ENCODE measurements at places on chromosomes 4 and X. TPM values are rescaled to one million over a fixed set of nuclear protein-coding genes. Genes with fewer than 3 reads are reported as not detected.

GRCh38 chr4:165199286-165199685 lies 8.1 kb upstream of the KLHL2 start:
- DNase-seq: no peak

DNA sequence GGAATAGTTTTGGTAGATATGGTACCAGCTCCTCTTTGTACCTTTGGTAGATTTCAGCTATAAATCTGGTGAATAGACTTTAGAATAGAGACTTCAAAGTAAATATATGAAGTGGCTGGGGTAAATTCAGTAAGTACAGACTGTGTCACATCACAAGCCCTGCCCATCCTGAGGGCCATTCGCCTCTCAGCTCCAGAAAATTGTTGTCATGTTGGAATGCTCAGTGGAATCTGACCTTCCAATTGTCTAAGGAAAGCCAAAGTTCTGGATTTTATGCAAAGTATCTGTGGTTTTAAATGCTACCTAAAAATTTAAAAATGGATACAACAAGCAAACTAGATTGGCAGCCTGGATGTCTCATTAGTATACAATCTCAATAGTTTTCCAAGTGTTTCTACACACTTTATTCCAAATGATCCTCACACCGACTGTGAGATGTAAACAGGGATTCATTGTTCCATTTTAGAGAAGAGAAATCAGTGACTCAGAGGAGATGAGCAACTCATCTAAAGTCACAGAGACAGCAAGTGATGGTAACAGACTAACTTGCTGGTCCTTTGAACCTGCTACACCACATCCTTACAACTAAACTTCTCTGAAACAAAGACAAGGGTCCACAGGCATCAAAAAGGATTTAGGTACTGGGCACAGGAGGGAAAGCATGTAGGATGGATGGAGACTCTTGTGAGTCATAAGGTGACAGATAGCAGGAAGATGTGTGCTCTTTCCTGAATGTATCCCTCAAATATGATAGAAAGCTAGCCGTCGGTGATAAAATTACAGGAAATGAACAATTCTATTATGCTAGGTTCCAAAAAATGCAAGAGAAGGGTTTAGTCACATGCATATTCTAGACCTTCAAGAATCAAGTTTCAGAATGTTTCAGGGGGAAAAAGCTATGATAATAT lies 127.3 kb downstream of the ATP10D start:
- DNase-seq: no peak

DNA sequence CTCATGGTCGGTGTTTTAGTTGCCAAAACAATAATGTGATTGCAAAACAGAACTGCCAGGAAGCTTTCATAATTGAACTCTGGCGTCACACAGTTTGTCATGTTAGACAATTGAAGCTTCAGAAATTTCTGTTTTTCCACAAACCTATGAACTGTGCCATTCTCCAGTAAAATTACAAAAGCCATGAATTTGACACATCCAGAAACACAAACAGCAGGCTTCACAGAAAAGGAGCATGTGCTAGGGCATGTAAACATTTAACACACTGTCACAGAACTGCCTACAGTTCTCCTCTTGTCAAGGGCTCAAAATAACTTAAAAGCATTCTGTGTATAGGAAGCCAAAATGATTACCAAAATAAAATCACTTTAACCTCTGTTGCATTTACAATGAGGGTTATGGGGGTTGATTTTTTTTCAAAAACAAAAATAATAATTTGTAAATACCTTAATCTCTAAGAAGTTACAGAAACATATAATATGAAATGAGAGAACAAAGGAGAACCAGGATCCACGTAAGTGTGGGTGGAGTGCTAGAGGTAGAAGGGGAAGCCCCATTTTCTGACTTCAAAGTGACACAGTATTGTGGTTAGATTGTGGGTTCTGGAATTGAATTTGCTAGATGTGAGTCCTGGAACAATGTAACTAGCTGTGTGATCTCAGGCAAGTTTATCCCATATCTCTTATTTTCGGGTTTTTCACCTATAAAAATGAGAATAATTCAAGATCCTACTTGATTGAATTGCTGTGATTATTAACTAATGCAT lies 295.0 kb downstream of the CENPC start:
- DNase-seq: no peak

DNA sequence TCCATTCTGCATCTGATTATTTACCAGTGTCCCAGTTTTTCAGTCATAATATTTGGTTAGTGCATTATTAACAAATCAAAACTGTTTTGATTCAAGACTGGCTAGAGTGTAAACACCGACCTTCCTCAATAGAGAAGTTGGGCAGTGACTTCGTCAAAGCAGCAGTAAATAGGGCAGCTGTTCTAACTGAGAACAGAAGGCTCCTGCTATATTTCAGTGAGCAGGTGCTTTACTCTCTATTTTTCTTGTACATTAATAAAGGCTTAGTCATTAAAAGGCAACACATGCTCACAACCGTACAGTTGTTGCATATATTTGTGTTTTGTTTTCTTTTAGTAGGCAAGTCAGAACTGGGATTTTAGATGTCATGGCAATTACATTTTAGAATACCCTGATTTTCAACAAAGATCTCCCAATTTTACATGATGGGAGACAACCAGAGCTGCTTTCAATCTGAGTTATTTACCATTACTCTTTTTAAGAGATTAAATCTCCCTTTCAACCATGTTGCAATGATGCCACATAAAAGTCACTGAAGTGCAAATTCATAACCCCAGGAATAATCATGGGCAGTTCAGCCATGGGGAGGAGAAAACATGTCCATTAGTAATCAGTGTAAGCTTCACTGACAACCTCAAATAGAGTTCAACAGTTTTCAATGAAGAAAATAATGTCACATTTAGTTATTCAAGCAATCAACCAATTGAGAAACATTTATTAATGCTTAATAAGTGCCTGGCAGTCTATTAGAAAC lies 233.3 kb downstream of the NDST4 start:
- no peak for DNase-seq

- DNase-seq: no peak
Observed at GRCh38 chr4:56958111-56958517, 19.3 kb downstream of the NOA1 start.

GRCh38 chr4:183272384-183272783 lies 47.7 kb downstream of the CLDN22 start:
- DNase-seq: no peak

GRCh38 chrX:37315511-37316248 lies 33.5 kb upstream of the PRRG1 start:
- no peak for DNase-seq

- no peak for DNase-seq
Observed at GRCh38 chrX:2799369-2799768, 29.4 kb upstream of the GYG2 start.

- no peak for DNase-seq
Observed at GRCh38 chrX:43467608-43468234, 188.4 kb upstream of the MAOA start.

DNA sequence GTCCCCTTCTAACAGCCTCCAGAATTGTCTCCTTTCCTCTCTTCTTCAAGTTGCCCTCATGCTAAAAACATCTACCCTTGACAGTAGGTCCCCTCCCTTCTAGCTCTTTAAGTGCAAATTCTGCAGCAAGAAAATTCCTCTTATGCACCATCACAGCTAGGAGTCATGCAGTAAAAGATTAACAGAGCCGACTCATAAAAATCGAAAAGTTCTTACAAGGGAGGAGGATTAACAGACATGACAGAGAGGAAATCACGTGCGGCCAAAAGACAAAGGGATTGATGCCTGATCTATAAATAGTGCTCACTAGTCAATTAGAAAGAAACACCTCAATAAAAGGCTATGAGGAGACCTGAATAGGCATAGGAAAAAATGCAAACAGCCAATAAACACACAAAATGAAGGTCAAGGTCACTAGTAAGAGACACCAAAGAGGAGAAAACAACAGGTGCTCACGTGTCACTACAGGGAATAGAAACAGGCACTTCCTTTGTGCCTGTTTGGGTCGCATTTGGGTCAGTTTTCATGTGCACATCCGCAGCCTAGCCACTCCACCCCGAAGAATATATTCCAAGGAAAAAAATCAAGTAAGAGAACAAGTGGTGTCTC lies 3.4 kb downstream of the RNF212 start:
- DNase-seq: peak; percentile 34

- no peak for DNase-seq
Observed at GRCh38 chr4:113844369-113844768, 82.8 kb upstream of the CAMK2D start.

DNA sequence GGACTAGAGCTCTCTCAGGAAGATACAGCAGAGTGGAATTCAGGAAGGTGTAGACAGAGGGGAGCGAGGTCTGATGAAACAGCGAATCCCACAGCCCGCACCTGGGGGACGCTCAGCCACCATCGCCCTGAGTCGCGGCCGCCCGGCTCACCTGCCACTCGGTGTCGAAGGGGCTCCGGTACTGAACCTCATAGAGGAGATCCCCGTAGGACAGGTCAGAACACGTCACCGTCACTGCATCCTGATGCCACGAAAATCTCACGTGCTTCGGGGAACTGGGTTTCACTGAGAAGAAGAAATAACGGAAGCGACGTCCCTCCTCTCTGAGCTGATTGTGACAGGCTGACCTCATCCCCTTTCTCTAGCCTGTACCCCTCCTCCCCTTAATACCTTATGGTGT lies 10.2 kb downstream of the CRLF2 start:
- peak; percentile 44 for DNase-seq

DNA sequence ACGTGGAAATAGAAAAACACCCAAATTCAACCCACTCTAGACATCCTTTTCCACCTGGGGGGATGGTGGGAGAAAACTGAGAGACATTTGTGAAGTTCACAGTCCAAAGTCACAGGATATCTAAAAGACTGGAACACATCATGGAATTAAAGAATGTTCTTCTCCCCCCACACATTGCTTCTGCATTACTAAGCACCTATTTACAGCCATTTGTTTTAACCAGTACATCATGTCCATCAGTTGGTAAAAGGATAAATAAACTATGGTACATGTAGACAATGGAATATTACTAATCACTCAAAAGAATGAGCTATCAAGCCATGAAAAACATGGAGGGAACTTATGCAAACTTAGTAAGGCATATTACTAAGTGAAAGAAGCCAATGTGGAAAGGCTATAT lies 185.5 kb upstream of the ANXA10 start:
- no peak for DNase-seq

GRCh38 chrX:49278081-49278480 lies 8.5 kb downstream of the PPP1R3F start:
- no peak for DNase-seq

DNA sequence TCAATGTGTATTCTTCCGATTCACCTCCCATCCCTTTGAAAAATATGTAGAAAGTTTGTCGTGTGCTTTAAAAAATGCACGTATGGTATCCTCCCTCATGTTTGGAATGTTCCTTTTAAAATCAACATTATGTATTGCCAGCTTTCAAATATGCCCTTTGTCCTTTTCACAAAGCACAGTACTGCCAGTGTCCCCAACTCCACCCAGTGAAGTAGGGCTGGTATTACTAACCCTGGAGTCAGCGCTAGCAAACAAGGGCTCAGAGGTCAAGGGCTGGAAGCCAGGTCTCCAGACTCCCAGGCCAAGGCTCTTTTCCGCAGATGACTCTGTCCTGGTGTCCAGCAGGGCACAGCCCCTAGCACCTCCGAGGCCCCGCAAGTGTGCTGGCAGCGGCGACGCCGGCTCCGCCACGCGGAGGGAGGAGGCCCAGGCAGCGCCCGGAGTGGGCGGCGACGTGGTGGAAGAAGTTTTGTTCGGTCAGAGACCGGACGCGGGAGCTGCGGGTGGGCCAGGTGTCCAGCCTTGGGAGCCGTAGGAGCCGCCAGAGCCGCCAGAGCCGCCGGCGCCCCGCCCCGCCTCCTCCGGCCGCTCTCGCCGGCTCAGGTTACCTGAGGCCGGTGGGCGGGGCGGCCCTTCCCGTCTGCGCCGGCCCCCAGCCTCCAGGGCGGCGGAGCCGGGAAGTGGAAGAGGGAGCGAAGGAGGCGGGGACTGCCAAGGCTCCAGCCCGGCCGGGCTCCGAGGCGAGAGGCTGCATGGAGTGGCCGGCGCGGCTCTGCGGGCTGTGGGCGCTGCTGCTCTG lies at the start of gene IL13RA1:
Gene IL13RA1 (plus strand): TSS at position 720 of the 799 bp plus-strand sequence. CDS start 33 bp downstream, at position 753.
- peak; percentile 72 for DNase-seq

- no peak for DNase-seq
Observed at GRCh38 chrX:19595043-19595677, 79.9 kb upstream of the MAP3K15 start.

- no peak for DNase-seq
Observed at GRCh38 chr4:163172647-163173046, 6.0 kb upstream of the NAF1 start.

DNA sequence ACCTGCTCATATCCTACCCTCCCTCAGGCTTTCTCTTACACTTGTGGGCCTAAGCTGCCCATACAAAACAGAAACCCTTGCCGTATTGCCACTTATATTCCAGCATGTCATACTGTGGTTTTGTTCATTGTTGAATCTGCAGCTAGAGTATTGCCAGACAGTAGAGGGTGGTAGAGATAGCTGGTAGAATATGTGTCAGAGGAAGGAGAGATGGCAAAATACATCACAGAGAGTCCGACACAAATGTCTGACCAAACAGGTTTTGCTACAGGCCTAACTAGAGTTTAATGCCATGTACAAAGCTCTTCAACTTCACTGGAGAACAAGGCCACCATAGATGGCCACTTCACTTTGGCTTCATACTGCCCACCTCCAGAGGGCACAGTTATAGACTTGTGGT lies 160.1 kb downstream of the EFHC2 start:
- DNase-seq: no peak

- no peak for DNase-seq
Observed at GRCh38 chr4:62387808-62388207, 1187.7 kb downstream of the ADGRL3 start.

DNA sequence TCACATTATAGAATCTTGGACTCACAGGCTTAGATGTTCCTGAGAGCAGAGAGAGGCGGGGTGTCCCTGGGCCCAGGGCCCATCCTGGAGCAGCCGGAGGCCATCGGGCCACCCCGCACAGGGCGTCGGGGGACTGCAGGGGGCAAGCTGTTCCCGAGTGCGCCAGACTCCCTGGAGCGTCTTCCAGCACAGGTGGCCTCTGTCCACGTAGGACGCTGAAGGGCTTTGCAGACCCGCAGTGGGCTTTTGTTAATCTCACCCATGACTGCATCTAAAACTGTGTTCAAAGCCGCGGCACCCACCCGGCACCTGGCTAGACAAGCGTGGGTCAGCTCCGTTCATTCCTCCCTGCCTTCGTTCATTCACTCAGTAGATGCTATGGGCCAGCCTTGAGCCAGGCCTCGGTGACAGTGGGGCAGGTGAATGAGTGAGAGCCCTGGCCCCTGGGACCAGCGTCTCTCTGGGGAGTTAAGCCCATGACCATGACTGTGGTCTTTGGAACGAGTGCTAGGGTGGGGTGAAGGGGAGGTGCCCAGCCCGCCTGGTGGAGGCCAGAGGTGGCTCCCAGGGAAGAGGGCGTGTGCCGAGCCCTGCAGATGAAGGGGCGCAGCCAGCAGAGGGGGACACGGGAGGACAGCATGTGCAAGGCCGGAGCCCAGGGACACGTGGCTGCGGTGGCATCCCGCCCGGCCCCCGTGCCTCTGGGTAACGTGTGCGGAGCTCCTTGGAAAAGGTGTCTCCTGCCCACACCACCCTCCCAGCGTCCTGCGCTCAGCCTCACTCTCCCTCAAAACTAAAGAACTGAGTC lies 98.3 kb downstream of the HMX1 start:
- DNase-seq: no peak

The GABRE gene
- not detected for total RNA-seq

The SRPX2 gene
- not detected for total RNA-seq

The NEUROG2 gene
- total RNA-seq: 0.16 TPM

The SLC49A3 gene
- total RNA-seq: 0.72 TPM

The PDCL2 gene
- not detected for total RNA-seq

The AASDH gene
- total RNA-seq: 11.8 TPM

The FAM114A1 gene
- 0.23 TPM for total RNA-seq

The RNF212 gene
- total RNA-seq: 1.8 TPM

The MTCP1 gene
- total RNA-seq: 9.8 TPM

The PAK3 gene
- 0.30 TPM for total RNA-seq

The PAGE4 gene
- not detected for total RNA-seq

The FAM47E gene
- total RNA-seq: not detected

Measured in activated CD4-positive, alpha-beta T cell treated with anti-CD3 and anti-CD28 coated beads, Interleukin-2, amount 10 ng/mL, durations not matched to agents 24 days and 14 days (primary cell).